ENCODE measurements at places on chromosomes 2 and 18.
A peak's percentile ranks its signal among the peaks of the same experiment; 100 is the strongest.

- peak; percentile 53 for DNase-seq
- no peak overlapping the region for H3K27ac ChIP-seq
- peak overlapping the region; percentile 55 for H3K4me3 ChIP-seq
- peaks cover 8% of the 10 kb centered on the region for H3K4me1 ChIP-seq
These were observed 37.7 kb upstream of the MEX3C start for GRCh38 chr18:51235009-51235789.

- H3K4me3 ChIP-seq: no peak overlapping the region
- no peak for DNase-seq
- no peaks in the 10 kb centered on the region for H3K27me3 ChIP-seq
These were observed 19.4 kb downstream of the INHBB start for GRCh38 chr2:120365236-120365793.

DNA sequence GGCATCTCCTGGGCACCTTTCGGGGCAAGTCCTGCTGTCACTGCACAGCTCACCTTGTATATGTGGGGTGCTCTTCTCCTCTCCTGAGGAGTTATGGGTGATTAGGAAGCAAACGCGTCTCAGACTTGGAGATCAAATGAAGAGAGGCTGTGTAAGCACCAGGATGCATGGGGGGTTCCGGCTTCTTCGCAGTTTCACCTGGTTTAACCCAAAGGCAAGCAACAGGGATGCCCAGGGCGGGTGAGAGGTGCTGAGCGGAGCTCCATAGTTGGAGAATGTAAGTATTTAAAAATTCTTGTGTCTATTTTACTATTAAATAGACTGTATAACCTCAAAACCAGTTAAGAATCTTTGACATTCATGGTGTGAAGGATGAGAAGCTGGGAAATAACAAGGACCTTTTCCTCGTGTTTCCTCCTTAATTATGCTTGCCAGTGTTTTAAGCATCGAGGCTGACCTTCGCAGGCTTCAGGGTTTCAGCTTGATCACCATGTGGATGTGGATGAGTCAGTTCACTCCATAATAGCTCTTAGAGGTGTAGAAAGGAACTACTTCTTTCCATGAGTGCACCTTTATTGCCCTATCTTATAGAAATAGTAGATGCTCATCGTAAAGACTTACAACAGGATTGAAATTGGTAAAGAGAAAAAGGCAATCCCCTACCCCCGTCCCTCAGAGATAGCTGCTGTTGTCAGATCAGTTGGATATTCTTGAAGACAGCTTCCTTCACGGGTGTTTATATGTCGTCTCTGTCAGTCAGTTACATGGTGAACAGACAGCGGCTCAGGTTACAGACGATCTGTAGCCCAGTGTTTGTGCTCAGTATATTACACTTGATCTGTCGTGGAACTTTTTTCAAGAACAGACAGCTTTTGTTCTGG, 201.1 kb downstream of the AGAP1 start:
- H3K36me3 ChIP-seq: no peaks in the 10 kb centered on the region
- no peaks in the 10 kb centered on the region for H3K4me1 ChIP-seq
- no peak for DNase-seq

- H3K4me1 ChIP-seq: no peaks in the 10 kb centered on the region
- no peaks in the 10 kb centered on the region for H3K36me3 ChIP-seq
- no peaks in the 10 kb centered on the region for H3K27me3 ChIP-seq
- H3K4me3 ChIP-seq: no peak overlapping the region
These were observed 541.8 kb downstream of the NUP35 start for GRCh38 chr2:183666031-183666430.

GRCh38 chr2:203673933-203674332, 32.5 kb upstream of the CD28 start:
- no peaks in the 10 kb centered on the region for H3K27me3 ChIP-seq
- no peak for DNase-seq
- H3K27ac ChIP-seq: no peak overlapping the region
- H3K4me3 ChIP-seq: no peak overlapping the region

DNA sequence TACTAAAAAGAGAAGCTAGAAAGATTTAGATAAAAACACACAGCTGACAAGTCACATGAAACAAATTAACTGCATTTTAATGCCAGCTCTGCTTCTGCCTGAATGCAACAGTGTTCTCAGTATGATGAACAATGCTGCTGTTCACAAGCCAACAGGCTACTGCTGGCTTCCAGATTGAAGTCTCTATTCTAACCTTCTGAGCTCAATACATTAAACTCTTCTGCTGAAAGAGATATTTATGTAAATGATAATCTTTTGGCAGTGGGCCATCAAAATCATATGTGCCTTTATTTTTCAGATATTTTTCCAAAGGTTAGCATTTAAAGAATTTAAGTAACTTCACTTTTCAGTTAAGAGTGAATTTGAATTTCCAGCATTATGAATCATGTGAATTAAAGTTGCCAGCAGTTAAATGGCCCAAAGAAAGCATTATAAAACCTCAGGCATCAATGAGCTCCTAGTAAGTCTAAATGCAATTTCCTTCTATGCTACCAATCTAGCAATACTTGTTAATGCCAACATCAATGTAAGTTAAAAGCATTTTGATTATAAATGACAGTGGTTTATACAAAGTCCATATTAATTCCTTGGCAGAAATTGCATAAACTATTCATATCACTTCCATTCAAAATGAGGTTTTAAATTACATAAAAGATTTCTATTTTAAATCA, 72.4 kb downstream of the ID2 start:
- H3K4me3 ChIP-seq: no peak overlapping the region
- no peak for DNase-seq
- H3K4me1 ChIP-seq: no peaks in the 10 kb centered on the region
